Forelimb muscle (tissue), 1 donor: ENCODE measurements at places on chromosomes 1 and 21. TPM values are rescaled to one million over a fixed set of nuclear protein-coding genes. Genes with fewer than 3 reads are reported as not detected.

Gene RGS4
- polyA plus RNA-seq, result 0.85 TPM

Gene MASP2
- 4.8 TPM for polyA plus RNA-seq

DNA sequence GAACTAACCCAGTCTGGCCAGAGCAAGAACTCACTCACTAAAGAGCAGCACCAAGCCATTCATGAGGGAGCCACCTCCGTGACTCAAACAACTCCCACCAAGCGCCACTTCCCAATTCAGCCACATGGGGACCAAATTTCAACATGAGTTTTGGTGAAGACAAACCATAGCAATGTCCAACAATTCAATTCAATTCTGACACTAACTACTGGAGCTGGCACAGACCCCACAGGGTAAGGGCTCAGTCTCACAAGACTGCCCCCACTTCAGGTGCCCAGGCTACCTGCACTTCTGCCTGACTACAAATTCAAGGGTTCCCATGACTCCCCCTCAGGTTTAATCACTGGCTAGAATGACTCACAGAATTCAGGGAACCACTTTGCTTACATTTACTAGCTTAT is 48.8 kb upstream of the RAP1A start:
- DNase-seq, result no peak

- no peak for DNase-seq
Measured at GRCh38 chr1:228372183-228373003, 34.2 kb downstream of the TRIM11 start.

GRCh38 chr1:40224040-40224439 is 23.7 kb upstream of the TMCO2 start:
- no peak for DNase-seq

- DNase-seq, result no peak
Measured at GRCh38 chr1:94302497-94302896, 65.1 kb upstream of the ARHGAP29 start.
